Thymus (tissue), 14 donors: ENCODE measurements at places on chromosomes 13 and 19. TPM values are rescaled to one million over a fixed set of nuclear protein-coding genes. Genes with fewer than 3 reads are reported as not detected.
A peak's percentile ranks its signal among the peaks of the same experiment; 100 is the strongest.

DNA sequence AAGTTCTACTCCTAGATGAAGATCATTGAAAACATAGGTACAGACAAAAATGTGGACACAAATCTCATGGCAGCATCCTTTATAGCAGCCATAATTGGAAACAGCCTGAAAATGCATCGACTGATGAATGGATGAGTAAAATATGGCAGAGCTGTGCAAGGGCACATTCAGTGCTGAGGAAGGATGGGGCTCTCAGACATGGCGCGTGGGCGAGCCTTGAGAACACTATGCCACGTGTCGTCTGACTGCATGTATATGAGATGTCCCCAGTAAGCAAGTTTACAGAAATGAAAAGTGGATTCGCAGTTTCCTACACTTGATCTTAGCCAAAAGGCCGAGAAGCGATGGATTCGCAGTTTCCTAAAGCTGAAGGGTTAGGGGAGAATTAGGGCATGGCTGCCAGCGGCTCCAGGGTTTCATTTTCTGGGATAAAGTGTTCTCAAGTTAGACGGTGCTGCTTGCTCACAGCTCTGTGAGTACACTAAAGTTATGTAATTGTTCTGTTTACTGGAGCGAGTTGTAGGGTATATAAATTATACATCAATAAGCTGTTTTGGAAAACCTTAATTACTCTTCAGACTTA lies 78.0 kb downstream of the RAB20 start:
- no peaks in the 10 kb centered on the region for H3K27me3 ChIP-seq
- no peaks in the 10 kb centered on the region for H3K36me3 ChIP-seq
- H3K4me3 ChIP-seq = no peak overlapping the region
- no peaks in the 10 kb centered on the region for H3K4me1 ChIP-seq
- no peak for DNase-seq

- no peak overlapping the region for H3K27ac ChIP-seq
- H3K4me1 ChIP-seq = peaks cover 17% of the 10 kb centered on the region
- H3K4me3 ChIP-seq = peak overlapping the region; percentile 23
- H3K27me3 ChIP-seq = peaks cover 31% of the 10 kb centered on the region
- no peak for DNase-seq
These were observed 1.3 kb downstream of the CLDN10 start for GRCh38 chr13:95553581-95554385.

GRCh38 chr19:17266589-17266974 lies 661 bp upstream of the BABAM1 start:
- no peak for DNase-seq
- H3K4me3 ChIP-seq = no peak overlapping the region
- H3K36me3 ChIP-seq = peaks cover 9% of the 10 kb centered on the region

PSG11 gene
- total RNA-seq = 0.05 TPM

ADM5 gene
- 0.47 TPM for total RNA-seq

CAPS gene
- total RNA-seq = 6.5 TPM

DNA sequence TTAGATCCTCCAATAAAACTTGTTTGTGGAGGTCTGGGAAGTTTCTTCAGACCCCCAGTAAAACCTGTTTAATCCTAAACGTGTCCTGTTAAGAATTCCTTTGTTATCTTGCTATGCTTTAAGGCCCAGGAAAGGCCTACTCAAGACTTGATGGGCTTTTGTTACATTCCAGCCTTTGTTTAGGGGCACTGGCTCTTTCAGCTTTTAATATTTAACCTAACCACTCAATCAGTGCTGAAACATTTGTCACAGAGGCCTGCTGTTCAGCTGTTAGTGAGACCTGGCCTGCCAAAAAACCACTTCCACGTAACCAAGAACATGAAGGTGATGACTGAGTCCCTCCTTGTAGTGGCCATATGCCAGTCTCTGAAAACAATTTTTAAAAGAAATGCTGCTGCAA lies 41.7 kb downstream of the PCDH17 start:
- no peak overlapping the region for H3K27ac ChIP-seq
- H3K4me3 ChIP-seq = no peak overlapping the region
- no peaks in the 10 kb centered on the region for H3K27me3 ChIP-seq
- no peaks in the 10 kb centered on the region for H3K36me3 ChIP-seq
- DNase-seq = no peak

GRK1 gene
- 0.14 TPM for total RNA-seq

DNA sequence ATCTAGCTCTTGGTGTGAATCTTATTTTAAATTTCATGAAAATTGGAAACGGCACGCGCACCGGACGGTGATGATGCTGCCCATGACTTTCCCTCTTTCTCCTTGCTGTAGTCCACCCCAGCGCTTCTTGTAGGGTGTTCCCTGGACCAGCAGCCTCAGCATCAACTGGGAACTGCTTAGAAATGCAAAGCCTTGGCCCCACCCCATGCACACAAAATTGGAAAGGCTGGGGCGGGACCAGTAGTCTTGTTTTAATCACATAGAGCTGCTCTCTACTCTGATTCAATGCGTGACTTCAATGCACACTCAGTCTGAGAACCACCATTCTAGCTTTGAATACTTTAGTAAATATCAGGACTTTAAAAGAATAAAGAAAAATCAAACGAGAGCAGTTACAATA lies 427.1 kb downstream of the EFNB2 start:
- no peaks in the 10 kb centered on the region for H3K36me3 ChIP-seq
- H3K4me1 ChIP-seq = no peaks in the 10 kb centered on the region
- no peaks in the 10 kb centered on the region for H3K27me3 ChIP-seq

GRCh38 chr19:8036434-8037099 lies 16.0 kb upstream of the CCL25 start:
- H3K4me3 ChIP-seq = no peak overlapping the region
- no peak overlapping the region for H3K27ac ChIP-seq
- no peaks in the 10 kb centered on the region for H3K4me1 ChIP-seq
- no peaks in the 10 kb centered on the region for H3K27me3 ChIP-seq
- DNase-seq = no peak

GRCh38 chr19:10729411-10729810 lies 11.5 kb downstream of the DNM2 start:
- H3K27ac ChIP-seq = peak overlapping the region; percentile 18
- H3K27me3 ChIP-seq = no peaks in the 10 kb centered on the region
- no peak for DNase-seq
- peaks cover 7% of the 10 kb centered on the region for H3K4me1 ChIP-seq
- peaks cover 22% of the 10 kb centered on the region for H3K36me3 ChIP-seq
- no peak overlapping the region for H3K4me3 ChIP-seq
